ENCODE measurements at places on chromosomes 2 and 18. TPM values are rescaled to one million over a fixed set of nuclear protein-coding genes. Genes with fewer than 3 reads are reported as not detected.

DNA sequence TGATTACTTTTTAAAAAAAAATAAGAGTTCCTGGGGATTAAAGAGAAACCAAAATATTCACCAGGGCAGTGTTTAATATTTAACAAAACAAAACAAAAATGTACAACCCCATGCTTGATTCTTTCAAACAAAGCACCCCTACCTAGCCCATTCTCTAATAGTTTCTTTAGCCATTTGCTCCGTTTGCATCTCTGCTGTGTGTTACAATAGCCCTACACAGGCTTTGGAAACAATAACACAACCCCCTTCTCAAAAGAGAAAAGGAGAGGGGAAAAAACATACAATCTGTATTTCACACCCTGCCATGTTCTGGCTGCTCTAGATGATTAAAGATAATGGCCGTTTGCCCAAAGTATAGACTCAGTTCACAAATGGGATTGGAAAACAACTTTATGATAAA is 302.9 kb downstream of the CPS1 start:
- DNase-seq = no peak

- no peak for DNase-seq
These were observed 185.4 kb downstream of the FBXO15 start for GRCh38 chr18:73962256-73962655.

- no peak for DNase-seq
These were observed 34.2 kb downstream of the B4GALT6 start for GRCh38 chr18:31649978-31650719.

GRCh38 chr2:171741189-171741588 is 53.9 kb downstream of the DYNC1I2 start:
- DNase-seq = no peak

DNA sequence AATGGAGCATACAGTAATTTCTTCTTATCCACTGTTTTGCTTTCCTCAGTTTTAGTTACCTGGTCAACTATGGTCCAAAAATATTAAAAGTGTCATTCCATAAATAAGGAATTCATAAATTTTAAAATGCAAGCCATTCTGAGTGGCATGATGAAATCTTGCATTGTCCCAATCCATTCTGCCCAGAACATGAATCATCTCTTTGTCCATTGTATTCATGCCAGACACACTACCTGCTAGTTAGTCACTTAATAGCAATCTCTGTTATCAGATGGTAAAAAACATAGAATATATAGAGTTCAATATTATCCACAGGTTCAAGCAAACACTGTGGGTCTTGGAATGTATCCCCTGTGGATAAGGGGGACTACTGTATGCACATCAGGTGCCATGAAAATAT is 872.2 kb upstream of the NXPH2 start:
- no peak for DNase-seq

GRCh38 chr2:238513346-238513745 is 86.6 kb downstream of the ASB1 start:
- DNase-seq = no peak

- no peak for DNase-seq
These were observed 42.1 kb downstream of the FARSB start for GRCh38 chr2:222613715-222614331.

- DNase-seq = no peak
These were observed 1744.3 kb upstream of the PIK3C3 start for GRCh38 chr18:40210696-40211095.

DNA sequence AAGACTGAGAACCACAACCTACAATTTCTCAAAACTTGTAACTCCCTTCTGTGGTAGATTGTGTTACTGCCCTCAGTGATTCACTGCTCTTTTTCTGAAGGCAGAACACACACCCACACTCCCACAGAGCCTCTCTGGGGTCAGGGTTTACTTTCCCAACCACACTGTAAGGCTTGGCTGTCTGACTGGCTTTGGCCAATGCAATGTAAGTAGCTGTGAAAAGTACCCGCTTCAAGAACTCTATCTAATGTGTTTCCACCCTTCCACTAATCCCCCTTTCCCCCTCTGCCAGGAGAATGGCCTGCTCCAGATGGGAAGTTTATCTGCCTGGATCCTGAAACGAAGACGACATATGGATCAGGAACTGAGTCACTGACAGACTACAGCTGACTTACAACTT is 222.7 kb downstream of the CDH2 start:
- DNase-seq = no peak

DNA sequence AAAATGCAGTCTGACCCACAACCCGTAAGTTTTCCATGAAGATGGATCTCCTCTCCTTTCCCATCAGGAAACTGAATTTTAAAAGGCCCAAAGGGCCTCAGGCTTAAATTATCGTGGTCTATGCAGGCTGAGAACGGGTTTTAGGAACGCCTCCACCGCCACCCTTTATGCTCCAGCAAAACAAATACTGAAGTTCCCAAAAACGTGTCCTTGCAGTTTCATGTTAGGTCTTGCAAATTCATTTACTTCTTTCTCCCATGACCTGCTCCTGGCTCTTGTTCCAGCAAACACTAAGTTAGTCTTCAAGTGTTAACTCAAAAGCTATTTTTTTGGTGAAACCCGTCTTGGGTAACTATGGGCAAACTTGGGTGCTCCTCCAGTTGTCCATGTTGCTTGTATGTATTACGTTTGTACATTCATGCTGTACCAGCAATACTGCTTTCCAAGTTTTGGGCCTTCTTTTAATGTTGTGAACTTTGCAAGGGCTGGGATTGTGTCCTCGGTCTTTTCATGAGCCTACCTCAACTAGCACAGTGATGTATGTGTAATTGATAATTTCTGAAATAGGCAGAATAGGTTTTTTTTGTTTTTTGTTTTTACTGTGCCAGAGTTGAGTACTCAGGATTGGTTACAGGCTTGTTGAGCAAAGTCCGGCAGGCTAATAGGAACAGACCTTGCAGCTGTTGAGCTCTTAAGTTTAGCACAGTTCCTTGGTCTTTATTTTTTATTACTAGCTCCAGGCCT is 1.8 kb upstream of the RNF149 start:
- DNase-seq = no peak

DNA sequence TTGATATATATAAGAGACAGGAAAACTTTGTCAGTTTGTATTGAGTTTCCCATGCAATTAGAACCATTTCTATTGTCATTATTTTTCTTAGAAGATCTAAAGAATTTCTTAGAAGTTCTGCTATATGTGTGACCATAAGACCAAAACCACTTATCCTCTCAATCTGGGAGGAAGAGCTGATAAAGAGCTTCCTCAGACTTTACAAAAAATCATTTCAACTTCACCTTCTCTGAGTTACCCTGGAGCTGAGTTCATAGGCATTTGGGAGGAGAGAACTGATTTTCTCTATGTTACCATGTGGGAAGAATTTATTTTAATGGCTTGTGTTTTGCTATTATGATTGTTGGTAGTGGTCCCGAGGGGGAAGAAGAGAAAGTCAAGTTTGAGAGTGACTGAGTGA is 329.3 kb downstream of the GPD2 start:
- DNase-seq = no peak

DNA sequence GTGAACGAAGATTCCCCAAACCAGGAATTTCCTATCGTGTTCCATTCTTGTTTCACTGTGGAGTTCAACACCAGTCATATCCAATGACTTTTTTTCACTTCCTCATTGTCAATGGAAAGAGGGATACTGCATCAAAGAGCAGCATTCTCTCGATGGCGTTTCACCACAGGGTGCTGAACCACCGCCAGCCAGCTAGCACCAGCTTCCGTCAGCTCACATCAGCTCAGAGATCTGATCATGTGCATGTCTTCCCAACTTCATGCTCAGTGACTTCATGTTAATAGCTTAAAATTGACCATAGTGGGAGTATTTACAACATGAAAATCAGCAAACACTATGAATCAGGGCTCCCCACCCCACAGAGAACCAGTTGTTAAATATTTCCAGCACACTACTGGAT is 359.9 kb downstream of the TNS1 start:
- DNase-seq = no peak

DNA sequence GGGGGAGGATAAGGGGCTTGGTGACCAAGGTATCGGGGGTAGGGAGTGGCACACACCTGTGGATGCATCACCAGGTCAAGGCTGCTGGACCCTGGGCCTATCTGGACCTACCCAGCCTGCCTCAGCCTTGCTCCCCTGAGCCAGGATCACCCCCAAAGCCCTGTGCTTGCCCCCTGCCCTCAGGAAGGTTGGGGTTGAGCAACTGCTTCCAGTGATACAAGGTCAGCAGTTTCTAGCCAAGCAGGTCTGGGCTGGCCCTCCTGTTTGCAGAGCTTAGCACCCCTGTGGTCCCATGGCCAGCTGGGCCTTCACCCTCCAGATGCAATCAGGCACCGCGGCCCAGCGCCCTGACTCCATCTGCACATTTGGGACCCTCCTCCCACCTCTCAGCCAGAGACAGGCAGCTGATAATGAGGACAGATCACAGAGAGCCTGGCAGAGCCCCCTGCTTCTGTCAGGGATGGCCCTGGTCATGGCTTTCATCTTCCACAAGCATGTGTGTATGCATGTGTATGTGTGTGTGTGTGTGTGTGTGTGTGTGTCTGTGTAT is 154.6 kb downstream of the TFCP2L1 start:
- DNase-seq = no peak

GRCh38 chr2:79189465-79189864 is 29.9 kb upstream of the REG3A start:
- DNase-seq = no peak

GRCh38 chr2:150732064-150732463 is 244.6 kb upstream of the RND3 start:
- DNase-seq = no peak

DNA sequence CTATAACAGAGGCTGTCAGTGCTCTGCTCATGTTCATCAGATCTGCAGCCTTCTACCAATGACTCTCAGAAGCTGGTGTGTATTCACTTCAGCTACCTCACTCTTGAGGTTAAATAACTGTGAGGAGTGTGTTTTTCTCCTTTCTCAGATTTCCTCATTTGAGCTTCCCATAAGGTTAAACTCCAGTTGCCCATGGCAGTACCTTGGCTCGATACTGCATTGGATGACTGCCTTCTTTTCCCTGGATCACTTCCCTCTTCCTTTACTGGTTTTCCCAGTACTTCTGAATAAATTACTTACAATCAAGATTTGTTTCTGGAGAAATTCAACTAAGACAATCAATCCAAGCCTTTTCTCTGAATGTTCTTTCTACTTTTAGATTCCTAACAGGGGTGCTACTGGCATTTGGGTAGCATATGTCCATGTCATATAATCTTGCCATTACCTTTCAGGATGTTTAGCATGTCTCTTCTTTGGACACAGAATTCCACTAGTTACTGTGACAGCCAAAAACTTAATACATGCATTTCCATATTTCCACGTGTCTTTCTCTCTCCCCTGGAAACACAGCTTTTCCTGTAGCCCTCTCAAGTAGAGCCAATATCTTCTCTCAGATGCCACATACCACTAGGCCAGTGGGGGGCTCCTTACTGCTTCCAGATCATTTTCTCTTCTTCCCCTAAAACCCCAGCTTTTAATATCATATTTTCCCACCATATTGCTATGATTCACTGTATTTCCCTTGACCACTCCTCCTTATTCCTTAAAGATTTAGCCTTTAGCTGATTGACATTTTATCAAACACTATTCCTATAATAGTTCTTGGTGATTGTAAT is 15.0 kb upstream of the SPOPL start:
- DNase-seq = no peak

GRCh38 chr2:217106650-217107014 is 246.8 kb upstream of the TNP1 start:
- DNase-seq = no peak

GRCh38 chr2:189304360-189304759 is 124.8 kb upstream of the COL5A2 start:
- DNase-seq = no peak

- DNase-seq = no peak
These were observed 43.9 kb upstream of the B3GNT7 start for GRCh38 chr2:231351648-231352047.

DNA sequence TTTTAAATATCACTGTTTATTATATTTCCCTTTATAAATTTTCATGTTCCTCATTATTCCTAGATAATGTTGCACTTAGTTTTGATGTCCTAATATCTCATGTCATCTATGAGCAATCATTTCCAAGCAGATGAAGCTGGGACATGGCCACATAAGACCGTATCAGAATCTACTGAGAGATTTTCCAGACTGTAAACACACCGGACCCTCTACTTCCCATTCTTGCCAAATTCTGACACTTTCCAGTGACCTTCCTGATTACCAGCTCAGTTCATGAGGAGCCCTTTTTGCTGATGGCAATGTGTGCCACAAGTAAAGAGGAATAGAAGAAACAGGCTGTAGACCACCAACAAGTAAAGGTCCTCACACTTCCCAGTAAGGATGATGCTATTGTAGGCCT is 20.3 kb upstream of the PDE1A start:
- DNase-seq = no peak

DNA sequence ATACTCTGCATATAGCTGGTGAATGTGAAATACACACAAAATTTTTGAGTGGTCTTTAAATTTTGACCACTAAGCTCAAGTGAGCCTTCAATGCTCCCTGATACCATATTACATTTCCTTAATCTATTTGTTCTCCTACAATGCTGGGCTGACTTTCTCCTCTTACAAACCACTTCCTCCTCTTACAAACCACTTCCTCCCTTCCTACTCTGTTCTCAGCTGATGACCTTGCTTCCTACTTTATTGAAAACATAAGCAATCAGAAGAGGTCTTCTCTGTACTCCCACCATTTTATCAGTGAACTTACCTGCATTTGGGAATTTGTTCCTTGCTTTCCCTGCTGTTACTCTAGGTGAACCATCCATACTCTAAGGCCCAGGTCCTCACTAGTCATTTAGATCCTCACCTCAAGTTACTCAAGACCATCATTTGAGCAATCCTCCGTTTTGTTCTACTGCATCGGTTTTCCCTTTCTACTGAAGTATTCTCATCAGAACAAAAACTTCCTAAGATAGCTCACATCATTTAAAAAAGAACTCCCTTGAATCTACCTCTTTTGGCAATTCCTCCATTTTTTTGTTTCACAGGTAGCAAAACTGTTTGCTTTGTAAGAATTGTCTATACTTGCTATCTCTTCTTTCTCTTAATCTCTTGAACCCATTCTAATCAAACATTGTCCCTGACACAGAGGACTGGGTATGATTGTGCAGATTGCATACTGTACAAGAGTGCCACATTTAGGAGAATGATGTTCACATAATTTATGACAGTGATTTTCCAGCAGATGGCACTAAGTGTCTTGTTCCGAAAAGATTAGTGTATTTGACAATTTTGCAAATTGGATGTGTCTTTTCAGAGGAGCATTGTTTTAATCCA is 96.5 kb downstream of the EPB41L5 start:
- DNase-seq = no peak

DNA sequence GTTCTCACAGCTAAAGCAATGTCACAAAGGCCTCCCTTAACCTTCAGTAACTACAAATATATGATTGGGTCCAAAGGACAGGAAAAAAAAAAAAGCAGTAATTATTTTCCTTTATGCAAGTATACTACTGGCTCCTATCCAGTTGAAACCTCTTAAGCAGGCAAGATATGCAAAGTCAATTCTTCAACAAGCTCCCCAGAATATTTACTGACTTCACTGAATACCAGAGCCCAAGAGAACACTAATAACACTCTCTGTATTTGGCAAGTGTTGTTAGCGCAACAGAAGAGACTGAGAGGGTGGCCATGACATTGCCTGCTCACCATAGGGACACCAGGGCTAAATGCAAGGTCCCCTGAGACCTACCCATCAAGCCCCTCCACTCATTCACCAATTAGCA is 74.5 kb downstream of the AP1S3 start:
- no peak for DNase-seq

IL1R1 gene
- 21.1 TPM for total RNA-seq

ITPRIPL1 gene
- total RNA-seq = 1.0 TPM

DSG4 gene
- not detected for total RNA-seq

CRYBA2 gene
- total RNA-seq = not detected

MTLN gene
- 193 TPM for total RNA-seq

POTEI gene
- total RNA-seq = not detected

ACMSD gene
- total RNA-seq = not detected

CFAP221 gene
- 0.67 TPM for total RNA-seq

TEX44 gene
- not detected for total RNA-seq

B3GNT7 gene
- total RNA-seq = 7.7 TPM

Measured in Right ventricle myocardium superior (tissue), 1 donor.